Fibroblast of the aortic adventitia (primary cell): ENCODE measurements at places on chromosomes 7 and 10.

DNA sequence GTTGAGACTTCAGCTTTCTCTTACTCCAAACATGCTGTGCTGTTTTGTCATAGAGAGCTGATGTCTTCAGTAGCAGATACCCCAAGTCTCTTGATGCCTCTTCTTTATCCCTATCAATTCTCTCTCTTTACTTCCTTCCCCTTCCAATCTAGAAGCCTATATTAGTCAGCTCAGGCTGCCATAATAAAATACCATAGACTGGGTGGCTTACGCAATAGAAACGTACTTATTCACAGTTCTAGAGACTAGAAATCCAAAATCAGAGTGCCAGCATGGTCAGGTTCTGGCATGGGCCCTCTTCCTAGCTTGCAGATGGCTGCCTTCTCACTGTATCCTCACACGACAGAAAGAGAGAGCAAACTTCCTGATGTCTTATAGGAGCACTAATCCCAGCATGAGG, 9.0 kb upstream of the GARS1 start:
- DNase-seq: no peak

DNA sequence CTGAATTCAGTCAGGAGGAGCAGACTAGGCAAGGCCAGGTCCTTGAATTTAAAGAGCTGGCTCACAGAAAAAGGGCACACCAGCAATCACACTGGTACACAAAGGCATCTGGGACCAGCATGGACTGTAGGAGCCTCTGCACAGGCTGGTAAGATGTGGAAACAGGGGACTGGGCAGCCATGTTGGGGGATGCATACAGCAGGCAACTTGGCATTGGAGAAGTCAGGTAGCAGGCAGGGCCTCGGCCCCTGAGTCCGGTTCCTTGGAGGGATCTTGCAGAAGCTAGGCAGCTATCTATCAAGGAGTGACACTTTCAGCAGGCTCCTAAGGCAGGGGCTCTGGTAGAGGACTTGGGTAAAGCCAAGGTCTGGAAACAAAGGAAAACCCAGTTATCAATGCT, 376.3 kb upstream of the BMPER start:
- DNase-seq: no peak

DNA sequence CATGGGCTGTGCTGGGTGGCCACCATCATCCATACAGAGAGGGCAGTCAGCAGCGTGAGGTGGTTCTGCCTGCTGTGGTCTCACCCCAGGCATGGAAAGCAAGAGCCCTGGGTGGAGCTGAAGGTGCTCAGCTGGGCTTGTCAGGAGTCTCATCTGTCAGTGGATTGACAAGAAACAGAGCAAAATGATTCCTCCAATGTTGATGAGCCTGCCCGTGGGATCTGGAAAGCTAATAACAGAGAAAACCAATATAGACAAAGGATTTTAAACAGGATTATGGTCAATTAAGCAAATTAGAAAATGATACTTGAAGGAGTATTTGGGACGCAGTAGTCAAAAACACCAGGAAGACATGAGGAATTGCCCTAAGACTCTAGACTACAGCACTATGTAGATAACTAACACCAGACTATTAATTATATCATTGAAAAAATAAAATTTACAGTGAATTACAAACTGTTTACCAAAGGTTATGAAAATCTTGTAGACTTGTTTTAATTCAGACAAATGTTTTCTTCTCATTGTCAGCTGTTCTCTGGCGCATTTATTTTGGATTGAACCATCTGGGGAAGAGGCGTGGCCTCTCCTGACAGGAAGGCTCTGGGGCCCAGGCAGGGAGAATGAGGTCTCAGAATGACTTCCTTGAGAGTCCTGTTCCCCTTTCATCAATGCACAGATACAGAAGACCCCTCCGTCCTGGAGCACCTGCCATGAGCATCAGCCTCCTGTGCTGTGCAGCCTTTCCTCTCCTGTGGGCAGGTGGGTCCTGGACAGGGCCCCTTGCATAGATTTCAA, 211.2 kb upstream of the PRSS58 start:
- DNase-seq: no peak

DNA sequence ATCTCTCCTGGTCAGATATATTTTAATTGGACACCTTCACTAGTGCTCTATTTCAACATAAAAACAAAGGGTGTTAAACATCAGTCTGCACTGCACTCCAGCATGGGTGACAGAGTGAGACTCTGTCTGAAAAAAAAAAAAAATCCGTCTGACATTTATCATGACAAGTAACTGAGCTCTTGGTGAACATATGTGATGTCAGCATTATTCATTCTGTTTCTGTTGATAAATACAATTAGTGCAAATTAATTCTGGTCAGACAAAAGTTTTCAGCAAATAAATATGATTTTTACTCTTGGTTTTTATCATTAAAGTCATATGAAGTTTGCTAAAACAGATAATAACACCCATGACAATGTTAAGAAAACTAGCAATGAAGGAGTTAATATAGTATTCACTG, 692.8 kb upstream of the GRM3 start:
- DNase-seq: no peak

- DNase-seq: no peak
These were observed 115.7 kb upstream of the NANOS1 start for GRCh38 chr10:118913825-118914224.

DNA sequence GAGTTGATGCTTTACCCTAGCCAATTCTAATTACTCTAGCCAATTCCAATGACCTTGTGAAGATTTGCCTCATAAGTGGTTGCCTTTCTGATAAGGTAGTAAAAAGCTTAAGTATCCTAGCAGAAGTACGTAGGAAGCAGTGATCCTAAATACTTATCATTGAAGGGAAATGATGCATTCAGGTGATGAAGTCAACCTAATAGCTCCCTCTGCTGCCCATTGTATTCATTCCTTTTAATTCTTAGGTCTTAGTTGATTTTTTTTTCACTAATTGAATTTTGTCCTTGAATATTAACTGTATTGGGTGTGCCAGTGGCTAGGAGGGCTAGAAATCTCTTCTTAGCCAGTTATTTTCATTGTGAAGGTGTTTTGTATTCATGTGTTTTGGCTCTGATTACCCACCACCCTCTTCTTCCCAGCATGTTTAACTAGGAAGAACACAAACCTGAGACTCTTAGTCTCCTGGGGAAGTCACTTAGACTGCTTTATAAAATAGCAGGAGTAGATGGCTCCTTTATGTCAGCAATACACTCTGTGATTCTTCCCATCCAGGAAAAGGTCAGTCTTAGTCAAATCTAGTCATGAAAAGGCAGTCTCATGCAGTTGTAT, 46.3 kb downstream of the PLEKHA8 start:
- DNase-seq: peak; percentile 69

- DNase-seq: peak; percentile 38
These were observed 82.7 kb downstream of the ARHGAP22 start for GRCh38 chr10:48522011-48522765.

- DNase-seq: no peak
These were observed 1.7 kb downstream of the OPALIN start for GRCh38 chr10:96357038-96357620.

GRCh38 chr7:151115836-151116418, 29.7 kb downstream of the AGAP3 start:
- no peak for DNase-seq

- DNase-seq: peak; percentile 27
These were observed 552.9 kb downstream of the ARL4A start for GRCh38 chr7:13240349-13240748.

GRCh38 chr10:31188792-31189406, 130.1 kb upstream of the ZEB1 start:
- peak; percentile 42 for DNase-seq

DNA sequence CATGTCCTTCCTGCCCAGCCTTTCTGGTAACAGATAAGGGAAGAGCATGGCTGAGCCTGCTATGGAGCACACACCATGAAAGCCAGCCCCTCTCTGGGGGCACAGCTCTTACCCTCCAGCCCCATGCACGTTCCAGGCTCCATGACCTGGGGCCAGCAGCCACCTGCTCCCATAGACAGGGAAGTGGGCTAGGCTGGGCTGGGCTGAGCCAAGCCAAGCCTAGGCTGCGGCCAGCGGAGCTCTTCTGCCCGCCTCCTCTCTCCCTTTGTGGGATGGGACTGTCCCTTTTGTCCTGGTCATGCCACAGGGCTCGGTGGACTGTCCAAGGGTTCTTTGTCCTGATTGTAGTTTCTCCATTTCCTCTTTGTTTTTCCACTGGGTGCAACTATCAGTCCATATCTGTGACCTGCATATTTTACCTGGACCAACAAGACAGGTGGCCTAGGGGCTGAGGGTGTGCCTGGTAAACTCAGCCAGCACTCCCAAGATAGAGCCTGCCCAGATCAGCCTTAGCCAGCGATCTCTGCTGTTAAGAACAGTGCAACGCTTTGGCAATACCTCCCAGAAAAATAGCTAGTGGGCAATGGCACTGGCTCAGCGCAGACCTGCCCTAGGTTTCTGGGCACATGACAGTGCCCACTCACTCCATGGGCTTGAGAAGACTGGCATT, 97.2 kb upstream of the BTBD16 start:
- DNase-seq: no peak

DNA sequence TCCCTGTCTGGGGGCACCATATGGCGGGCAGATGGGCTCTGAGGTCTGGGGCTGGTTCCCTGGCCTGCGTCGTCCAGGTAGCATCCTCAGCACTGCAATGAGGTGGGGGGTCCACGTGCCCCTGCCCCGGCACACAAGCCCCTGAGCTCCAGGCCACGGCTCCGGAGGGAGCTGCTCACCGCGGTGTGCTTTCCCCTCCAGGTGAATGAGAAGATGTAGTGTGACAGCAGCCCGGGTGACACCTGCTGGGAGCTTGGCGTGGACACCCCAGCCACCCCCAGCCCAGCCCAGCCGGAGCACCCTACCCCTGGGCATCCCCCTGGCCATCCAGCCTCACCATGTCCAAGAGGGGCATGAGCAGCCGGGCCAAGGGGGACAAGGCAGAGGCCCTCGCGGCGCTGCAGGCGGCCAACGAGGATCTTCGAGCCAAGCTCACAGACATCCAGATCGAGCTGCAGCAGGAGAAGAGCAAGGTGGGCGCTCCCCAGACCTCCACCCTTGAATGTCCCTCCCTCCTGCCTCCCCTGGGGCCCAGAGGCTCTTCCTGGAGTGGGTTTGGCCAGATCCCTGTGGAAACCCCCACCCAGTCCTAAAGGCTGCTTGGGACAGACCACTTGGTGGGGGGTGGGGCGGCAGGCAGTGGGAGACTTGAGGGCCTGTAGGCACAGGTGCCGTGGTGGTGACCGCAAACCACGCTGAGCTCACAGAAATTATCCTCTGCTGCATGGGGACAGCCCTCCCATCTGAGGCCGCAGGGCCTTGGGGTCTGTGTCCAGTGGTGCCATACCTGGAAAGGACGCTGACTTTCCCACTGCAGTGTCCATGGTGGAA, 38.9 kb downstream of the JAKMIP3 start:
- DNase-seq: no peak

- no peak for DNase-seq
These were observed 88.5 kb downstream of the AKR1D1 start for GRCh38 chr7:138164804-138165203.

DNA sequence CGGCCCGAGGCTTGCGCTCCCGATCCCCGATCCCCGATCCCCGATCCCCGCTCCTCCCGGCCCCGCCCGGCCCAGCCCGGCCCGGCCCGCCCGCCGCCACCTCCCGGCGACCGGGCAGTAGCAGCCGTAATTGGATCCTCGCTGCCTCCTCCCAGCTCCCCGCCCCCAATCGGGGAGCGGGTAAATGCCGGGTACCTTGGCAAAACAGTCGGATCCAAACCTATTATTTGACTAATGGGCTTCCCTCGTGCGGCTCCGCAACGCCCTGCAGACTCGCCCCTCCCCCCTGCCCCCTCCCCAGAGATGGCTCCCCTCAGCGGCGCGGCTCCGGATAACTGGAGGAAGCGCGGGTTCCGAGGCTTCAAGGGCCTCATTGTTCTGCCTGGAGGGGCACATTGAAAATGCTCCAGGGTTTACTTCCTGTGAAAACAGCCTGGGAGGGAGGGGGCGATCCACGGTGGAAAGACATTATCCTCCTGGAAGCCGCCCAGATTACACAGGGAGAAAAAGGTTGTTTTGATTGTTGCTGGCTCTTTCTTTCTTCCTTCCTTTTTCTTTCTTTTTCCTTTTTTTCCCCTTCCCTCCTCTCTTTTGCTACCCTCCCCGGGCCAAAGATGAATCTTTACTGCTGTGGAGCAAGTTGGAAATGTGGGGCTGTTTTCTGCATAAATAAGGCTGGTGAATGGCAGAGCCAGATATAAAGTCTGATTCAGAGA, 94.7 kb upstream of the ZMIZ1 start:
- peak; percentile 76 for DNase-seq

- DNase-seq: no peak
These were observed 133.5 kb upstream of the MBL2 start for GRCh38 chr10:52906046-52906445.

DNA sequence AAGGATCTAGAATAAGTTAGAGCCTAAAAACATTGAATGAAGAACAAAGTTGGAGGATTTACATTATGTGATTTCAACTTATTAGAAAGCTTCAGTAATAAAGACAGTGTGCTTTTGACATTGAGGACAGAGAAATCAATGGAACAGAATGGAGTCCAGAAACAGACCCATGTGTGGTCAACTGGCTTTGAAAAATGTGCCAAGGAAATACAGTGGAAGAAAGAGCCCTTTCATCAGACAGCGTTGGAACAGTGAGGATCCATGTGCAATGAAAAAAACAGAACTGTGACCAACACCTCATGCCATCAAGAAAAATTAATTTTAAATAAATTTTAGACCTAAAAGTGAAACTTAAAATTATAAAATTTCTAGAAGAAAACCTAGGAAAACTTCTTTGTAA, 50.6 kb upstream of the LRRC18 start:
- no peak for DNase-seq
